Esophagus muscularis mucosa (tissue), 4 donors: ENCODE measurements at places on chromosomes 16 and 17. TPM values are rescaled to one million over a fixed set of nuclear protein-coding genes. Genes with fewer than 3 reads are reported as not detected.

DNA sequence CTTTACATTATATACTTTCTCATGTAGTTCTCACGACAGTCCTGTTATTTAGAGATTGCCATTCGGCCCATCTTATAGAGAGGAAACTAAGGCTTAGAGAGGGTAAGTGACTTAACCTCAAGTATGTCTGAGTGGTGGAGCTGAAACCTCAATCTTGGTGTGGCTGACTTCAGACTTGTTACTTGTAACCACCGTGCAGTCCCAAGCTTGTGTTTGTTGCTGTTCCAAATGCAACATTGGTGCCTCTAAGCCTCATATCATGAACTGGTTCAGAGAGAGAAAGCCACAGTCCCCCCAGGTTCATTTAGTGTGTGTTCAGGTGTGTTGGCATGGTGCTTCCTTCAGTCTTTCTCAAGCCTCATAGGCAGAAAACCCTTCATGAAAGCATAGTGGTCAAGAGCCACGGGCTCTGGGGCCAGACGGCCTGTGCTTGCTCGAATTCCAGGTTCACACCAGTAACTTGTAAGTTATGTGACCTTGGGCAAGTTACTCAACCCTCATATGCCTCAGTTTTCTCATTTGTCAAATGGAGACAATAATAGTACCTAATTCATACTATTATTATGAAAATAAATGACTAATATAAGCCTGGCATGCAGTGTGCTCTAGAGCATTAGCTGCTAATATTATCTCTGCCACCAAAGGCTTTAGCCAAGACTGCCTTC is 39.9 kb downstream of the CDH1 start:
- H3K36me3 ChIP-seq = no peaks in the 10 kb centered on the region
- H3K4me3 ChIP-seq = no peak overlapping the region
- H3K27me3 ChIP-seq = no peaks in the 10 kb centered on the region
- DNase-seq = no peak

Gene KRTAP3-1
- not detected for total RNA-seq

DNA sequence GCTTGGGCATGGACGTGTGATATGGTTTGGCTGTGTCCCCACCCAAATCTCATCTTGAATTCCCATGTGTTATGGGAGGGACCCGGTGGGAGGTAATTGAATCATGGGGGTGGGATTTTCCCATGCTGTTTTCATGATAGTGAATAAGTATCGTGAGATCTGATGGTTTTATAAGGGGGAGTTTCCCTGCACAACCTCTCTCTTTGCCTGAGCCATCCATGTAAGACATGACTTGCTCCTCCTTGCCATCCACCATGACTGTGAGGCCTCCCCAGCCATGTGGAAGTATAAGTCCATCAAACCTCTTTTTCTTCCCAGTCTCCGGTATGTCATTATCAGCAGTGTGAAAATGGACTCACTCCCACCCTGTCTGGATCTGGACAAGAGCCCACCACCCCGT is 393.4 kb downstream of the SEC14L1 start:
- H3K4me3 ChIP-seq = no peak overlapping the region
- H3K27ac ChIP-seq = no peak overlapping the region
- H3K36me3 ChIP-seq = no peaks in the 10 kb centered on the region
- H3K4me1 ChIP-seq = peaks cover under 1% of the 10 kb centered on the region

- peaks cover 81% of the 10 kb centered on the region for H3K27me3 ChIP-seq
- peak overlapping the region; percentile 71 for H3K27ac ChIP-seq
- H3K4me3 ChIP-seq = peak overlapping the region; percentile 57
- DNase-seq = no peak
- peaks cover 12% of the 10 kb centered on the region for H3K4me1 ChIP-seq
Measured at GRCh38 chr17:13599864-13600263, 1.9 kb downstream of the HS3ST3A1 start.

Gene NT5C3B
- 64.8 TPM for total RNA-seq

DNA sequence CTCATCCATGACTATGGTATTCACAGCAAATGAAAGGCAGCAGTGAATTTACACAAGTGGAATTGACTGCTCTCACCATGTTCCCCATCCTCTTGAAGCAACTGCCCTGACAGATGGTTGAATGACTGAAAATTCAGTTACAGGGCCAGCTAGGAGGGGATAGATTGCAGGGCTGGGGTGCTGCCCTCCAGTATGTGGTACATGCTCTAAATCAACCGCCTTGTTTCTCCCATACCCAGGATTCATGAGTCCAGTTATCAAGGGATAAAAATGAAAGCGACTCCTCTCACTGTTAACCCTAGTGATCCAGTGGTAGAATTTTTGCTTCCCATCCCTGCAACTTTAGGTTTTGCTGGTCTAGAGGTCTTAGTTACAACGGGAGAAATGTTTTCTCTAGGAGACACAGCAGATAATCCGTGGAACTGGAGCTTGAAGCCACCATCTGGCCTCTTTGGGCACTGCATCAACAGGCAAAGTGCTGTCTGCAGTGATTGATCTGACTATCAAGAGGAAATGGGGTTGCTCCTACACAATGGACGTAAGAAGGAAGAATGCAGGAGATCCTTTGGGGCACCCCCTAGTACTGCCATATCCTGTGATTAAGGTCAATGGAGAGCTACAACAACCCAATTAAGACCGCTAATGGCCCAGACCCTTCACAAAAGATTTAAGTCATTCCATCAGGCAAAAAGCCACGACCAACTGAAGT is 32.0 kb downstream of the SCPEP1 start:
- peaks cover 19% of the 10 kb centered on the region for H3K4me1 ChIP-seq
- peaks cover 20% of the 10 kb centered on the region for H3K36me3 ChIP-seq
- H3K27me3 ChIP-seq = no peaks in the 10 kb centered on the region
- no peak overlapping the region for H3K27ac ChIP-seq

Gene NOG
- 4.6 TPM for total RNA-seq

DNA sequence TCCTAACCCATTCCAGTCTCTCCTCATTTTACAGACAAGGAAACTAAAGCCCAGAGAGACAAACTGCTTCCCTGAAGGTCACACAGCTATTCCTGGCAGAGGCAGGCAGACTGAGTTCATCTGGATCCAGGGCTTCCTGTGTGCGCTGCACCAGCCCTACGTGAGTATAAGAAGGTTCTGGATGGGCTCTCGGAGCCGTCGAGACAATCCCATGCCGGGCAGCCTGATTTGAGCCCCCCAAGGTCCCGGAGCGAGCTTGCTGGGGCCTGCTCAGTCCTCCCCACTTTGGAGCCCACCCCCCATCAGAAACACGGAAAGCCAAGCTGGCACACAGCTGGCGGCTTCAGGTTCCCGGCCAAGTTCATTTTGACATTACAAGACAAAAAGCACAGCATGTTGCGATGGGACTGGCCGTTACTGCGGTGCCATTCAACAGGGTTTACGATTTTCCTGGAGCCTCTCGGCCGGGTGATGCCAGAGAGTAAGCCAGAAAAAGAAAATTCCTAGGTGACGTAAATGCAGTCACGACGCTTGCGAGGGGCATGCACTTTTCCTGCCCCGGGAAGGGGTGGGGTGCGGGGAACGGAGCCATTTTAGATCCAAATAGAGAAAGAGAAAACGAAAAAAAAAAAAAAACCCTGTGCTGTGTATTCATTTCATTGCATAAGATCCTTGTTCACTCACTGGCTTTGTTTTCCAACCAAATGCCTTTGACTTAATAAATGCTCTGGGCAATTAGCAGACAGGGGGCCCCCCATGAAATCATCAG is 167.1 kb upstream of the FOXF1 start:
- H3K36me3 ChIP-seq = no peaks in the 10 kb centered on the region
- H3K4me1 ChIP-seq = peaks cover 50% of the 10 kb centered on the region
- H3K27me3 ChIP-seq = no peaks in the 10 kb centered on the region
- DNase-seq = peak; percentile 95
- peak overlapping the region; percentile 96 for H3K27ac ChIP-seq
- peak overlapping the region; percentile 48 for H3K4me3 ChIP-seq

- no peak overlapping the region for H3K4me3 ChIP-seq
- DNase-seq = no peak
- H3K27me3 ChIP-seq = no peaks in the 10 kb centered on the region
- peak overlapping the region; percentile 65 for H3K27ac ChIP-seq
- H3K4me1 ChIP-seq = peaks cover 47% of the 10 kb centered on the region
- H3K36me3 ChIP-seq = no peaks in the 10 kb centered on the region
Measured at GRCh38 chr16:4293181-4293716, 20.4 kb upstream of the TFAP4 start.
